ENCODE measurements at places on chromosomes 7 and 10. TPM values are rescaled to one million over a fixed set of nuclear protein-coding genes. Genes with fewer than 3 reads are reported as not detected.

DNA sequence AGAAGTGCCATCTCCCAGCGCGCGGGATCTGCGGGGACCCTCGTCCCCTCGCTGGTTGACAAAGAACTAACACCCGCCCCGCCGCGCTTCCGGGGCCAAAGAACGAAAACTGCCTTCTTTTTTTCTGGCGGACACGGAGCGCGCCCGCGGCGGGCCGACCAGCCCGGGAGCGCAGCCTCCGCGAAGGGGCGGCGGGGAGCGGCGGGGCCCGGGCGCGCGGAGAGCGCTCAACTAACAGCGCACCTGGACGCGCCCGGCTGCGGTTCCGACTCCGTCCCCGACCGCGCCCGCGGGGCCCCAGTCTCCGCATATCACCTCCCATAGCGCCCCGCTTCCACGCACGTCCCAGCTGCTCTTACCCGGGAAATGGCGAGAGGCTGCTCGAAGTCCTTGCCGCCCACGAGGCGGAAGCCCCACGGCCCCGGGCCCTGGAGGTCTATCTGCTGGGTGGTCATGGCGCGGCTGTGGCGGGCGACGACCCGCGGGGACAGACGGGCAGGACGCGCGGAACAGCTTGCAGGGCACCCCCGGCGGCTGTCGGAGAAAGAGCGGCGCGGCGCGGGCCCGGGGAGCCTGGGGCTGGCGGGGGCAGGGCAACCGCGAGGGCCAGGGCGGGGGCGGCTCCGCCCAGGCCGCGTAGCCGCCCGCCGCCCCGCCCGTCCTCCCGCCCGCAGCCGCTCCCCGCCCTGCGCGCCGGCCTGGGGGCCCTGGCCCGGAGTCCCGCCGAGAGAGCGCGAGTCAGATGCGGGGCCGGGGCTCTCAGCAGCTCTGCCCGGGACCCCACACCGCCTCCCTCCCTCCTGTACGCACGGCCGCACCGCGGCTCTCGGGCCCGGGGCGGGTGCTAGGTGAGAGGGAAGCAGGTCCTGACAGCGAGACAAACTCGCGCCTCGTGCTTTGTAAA is at the start of gene PDLIM1:
TSS of gene PDLIM1 (minus strand) at position 543 of the 904 bp plus-strand sequence. CDS start at position 455, 88 bp downstream.
- peak within 1 kb of the TSS; percentile 73 for H3K4me3 ChIP-seq
- peaks cover 55% of the 10 kb centered on the region for H3K27me3 ChIP-seq
- H3K36me3 ChIP-seq, result no peaks in the 10 kb centered on the region
- peaks cover 29% of the 10 kb centered on the region for H3K4me1 ChIP-seq

DNA sequence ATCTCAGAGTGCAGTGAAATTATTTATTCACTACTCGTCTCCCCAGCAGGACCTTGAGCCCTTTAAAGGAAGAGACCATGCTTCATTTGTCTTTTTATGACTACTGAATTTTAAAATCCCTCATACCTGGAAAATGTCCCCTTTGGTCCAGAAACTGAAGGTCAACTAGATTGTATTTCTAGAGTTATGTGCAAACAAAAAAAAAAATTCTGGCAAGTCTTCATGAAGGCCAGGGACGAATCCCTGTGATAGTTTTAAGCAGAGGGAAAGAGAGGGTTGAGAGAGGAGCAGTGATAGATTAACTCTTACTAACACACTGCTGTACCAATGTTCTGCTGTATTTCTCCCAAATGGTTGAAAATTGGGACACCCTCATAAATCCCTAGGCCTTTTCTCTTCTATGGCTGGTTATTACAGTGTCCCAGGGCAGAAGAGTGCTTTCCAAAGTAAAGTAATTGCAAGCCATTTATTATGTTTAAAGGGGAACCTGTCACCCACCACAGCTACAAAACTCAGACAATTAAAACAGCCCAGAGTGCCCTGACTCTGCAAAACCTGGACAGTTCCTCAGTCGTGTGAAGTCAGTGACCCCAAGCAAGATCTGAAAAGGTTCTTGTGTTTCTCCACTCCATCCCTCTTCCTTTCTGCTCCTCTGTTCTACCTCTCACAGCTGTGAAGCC is 182.8 kb upstream of the AOAH start:
- peaks cover 23% of the 10 kb centered on the region for H3K36me3 ChIP-seq
- H3K27ac ChIP-seq, result no peak overlapping the region
- no peak overlapping the region for H3K4me3 ChIP-seq
- H3K4me1 ChIP-seq, result peaks cover 10% of the 10 kb centered on the region

GRCh38 chr7:47407821-47408674 is 173.9 kb downstream of the TNS3 start:
- DNase-seq, result no peak
- no peak overlapping the region for H3K27ac ChIP-seq
- no peaks in the 10 kb centered on the region for H3K4me1 ChIP-seq

DNA sequence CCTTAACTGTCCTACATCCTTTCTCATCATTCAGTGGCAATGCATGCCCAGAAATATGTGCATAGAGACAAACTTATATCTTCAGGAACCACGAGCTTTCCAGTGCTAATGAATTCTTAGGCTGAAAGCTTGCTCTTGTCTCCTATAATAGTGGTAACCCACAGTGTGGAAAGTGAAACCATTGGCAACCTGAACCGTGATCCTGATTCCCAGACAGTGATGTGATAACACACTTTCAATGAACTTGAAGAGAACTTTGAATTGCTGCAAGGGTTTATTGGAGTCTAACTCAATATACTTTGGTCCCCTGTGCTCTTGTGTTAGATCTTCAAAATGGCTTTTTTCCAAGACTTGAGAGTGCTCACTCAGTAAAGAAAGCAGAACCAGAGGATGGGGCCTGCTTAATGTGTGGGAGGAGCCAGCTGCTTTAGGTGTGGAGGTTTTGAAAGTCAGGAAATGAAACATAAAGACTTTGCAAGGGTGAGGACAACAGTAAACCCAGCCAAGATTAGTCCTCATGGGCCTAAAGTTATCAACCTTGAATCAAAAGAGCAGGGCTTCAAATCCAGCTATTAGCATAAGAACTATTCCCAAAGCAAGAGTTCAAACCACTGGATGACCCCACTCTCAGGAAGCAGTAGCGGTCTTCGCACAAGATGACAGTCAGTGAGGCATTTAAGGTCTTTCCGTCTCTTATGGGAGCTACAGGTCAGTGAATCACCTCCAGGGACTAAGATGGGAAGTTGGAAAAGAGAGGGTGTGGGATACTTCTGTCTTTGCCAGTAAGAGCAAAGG is 332.4 kb upstream of the NRP1 start:
- no peak for DNase-seq
- no peaks in the 10 kb centered on the region for H3K27me3 ChIP-seq
- H3K4me1 ChIP-seq, result no peaks in the 10 kb centered on the region
- no peak overlapping the region for H3K4me3 ChIP-seq

DNA sequence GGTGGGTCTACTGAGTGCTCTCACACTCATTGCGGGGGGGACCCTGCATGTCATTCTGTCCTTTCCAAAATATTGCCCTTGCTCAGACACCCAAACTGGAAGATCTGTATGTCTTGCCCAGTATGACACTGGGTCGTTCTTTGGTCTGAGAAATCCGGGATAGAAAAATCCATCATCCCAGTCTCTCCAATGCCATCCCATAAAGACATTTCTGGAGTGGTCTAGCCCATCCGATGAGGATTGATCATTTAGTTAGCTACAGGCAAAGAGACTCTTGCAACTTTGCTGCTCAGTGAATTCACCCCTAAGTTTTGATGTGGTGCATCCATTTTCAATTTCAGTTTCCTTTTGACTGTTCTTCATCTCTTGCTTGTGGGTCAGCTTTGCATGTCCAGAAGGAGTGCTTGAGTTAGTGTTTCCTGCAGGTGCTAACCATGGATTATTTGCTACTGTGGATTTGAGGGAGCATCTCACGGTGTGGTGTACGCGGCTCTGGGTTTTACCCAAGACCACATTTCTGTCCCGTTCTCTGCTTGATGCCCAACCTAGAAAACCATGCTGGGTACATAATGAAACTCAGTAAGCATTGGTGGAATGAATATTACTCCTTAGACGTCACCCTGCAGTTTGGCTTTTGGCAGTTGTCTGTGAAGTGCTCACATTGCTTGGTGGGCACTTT is 247.0 kb upstream of the MKI67 start:
- H3K27me3 ChIP-seq, result no peaks in the 10 kb centered on the region
- H3K4me1 ChIP-seq, result peaks cover 18% of the 10 kb centered on the region
- H3K4me3 ChIP-seq, result no peak overlapping the region
- no peak overlapping the region for H3K27ac ChIP-seq

- H3K4me1 ChIP-seq, result peaks cover 12% of the 10 kb centered on the region
- no peak overlapping the region for H3K27ac ChIP-seq
- H3K36me3 ChIP-seq, result no peaks in the 10 kb centered on the region
- no peak overlapping the region for H3K4me3 ChIP-seq
Observed at GRCh38 chr10:63636812-63637211, 115.6 kb downstream of the REEP3 start.

LRRD1 gene
- not detected for total RNA-seq

TUBB8 gene
- not detected for total RNA-seq

VWC2 gene
- total RNA-seq, result not detected

All from activated CD8-positive, alpha-beta T cell treated with anti-CD3 and anti-CD28 coated beads, Interleukin-2, amount 10 ng/mL, durations not matched to agents 7 days and 5 days (primary cell).